ENCODE measurements at places on chromosomes 1 and 21. TPM values are rescaled to one million over a fixed set of nuclear protein-coding genes. Genes with fewer than 3 reads are reported as not detected.

DNA sequence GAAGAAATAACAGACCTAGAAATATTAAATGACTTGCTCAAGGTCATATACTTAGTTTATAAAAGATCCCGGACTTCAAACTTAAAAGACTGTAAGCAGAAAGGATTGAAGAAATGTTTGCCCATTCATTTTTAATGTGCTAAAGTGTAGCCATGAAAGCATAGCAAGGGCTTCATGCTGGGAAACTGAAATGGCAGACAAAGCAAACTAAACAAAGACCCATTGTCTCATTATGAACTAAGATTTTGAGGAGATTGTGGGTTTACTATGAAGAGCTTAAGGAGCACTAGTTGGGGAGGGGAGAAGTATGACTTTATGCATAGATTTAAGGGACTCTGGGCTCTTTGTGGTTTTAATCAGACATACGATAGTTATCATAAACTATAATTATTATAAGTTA, 26.3 kb downstream of the ADAMTS1 start:
- no peak overlapping the region for H3K27ac ChIP-seq
- peaks cover 3% of the 10 kb centered on the region for H3K4me1 ChIP-seq
- no peak for DNase-seq
- H3K27me3 ChIP-seq, result no peaks in the 10 kb centered on the region
- H3K4me3 ChIP-seq, result no peak overlapping the region

GRCh38 chr1:13607002-13607401, 23.4 kb downstream of the PDPN start:
- no peaks in the 10 kb centered on the region for H3K4me1 ChIP-seq
- H3K27me3 ChIP-seq, result no peaks in the 10 kb centered on the region
- H3K36me3 ChIP-seq, result no peaks in the 10 kb centered on the region
- H3K27ac ChIP-seq, result no peak overlapping the region
- DNase-seq, result no peak

DNA sequence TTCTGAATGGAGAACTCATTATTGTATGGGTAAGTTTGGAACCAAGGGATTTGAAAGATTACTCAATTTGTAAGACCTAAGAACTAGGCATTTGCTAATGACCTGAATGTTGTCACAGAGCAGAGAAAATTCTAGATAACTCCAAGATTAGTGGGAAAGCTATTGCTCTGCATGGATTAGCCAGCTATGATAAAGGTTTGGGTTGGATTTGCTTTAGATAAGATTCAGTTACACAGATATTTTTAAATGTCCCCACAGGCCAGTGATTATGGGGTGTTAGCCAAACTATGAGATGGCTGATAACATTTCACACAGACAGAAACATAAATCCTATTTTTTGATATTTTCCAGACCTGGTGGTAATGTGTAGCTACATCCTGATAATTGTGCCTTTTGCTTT, 88.2 kb downstream of the NTPCR start:
- no peaks in the 10 kb centered on the region for H3K4me1 ChIP-seq
- no peaks in the 10 kb centered on the region for H3K36me3 ChIP-seq
- no peak overlapping the region for H3K27ac ChIP-seq
- peak; percentile 16 for DNase-seq

GRCh38 chr1:236524895-236525184, 1.1 kb downstream of the LGALS8 start:
- H3K36me3 ChIP-seq, result no peaks in the 10 kb centered on the region
- peak overlapping the region; percentile 88 for H3K4me3 ChIP-seq
- no peaks in the 10 kb centered on the region for H3K4me1 ChIP-seq
- DNase-seq, result no peak

DNA sequence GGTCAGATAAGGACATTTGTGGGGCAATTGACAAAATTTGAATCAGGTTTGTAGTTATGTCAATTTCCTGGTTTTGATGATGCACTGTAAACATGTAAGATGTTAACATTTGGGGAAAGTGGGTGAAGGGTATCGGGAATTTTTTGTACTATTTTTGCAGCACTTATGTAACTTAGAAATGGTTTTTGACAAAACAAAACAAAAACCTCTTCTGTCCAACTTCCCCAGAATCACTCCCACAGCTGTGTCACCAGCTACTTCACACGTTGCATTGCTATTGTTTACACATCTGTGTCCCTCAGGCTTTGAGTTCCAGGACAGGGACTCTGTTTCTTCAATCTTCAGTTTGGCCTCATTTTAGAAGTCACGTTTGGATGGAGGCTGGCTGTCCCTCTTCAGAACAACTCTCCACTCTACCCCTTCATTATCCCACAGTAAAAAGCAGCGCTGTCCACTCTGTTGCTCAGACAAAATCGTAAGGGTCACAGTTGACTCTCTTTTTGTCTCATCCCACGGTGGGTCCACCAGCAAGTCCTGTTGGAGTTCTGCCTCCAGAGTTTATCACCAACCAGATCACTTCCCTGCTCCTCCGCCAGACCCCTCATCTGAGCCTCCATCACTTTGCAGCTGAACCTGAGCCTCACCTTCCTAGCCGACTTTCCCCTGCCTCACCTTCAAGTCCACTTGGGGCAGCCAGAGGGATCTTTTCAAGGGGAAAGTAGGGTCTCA, 63.2 kb downstream of the NENF start:
- DNase-seq, result no peak
- no peak overlapping the region for H3K27ac ChIP-seq
- peaks cover 7% of the 10 kb centered on the region for H3K27me3 ChIP-seq
- no peaks in the 10 kb centered on the region for H3K36me3 ChIP-seq

GRCh38 chr1:41175546-41175945, 66.6 kb downstream of the SCMH1 start:
- H3K36me3 ChIP-seq, result no peaks in the 10 kb centered on the region
- H3K4me1 ChIP-seq, result no peaks in the 10 kb centered on the region
- H3K4me3 ChIP-seq, result no peak overlapping the region
- no peak overlapping the region for H3K27ac ChIP-seq
- H3K27me3 ChIP-seq, result no peaks in the 10 kb centered on the region
- no peak for DNase-seq

- H3K27ac ChIP-seq, result no peak overlapping the region
- DNase-seq, result no peak
- H3K4me3 ChIP-seq, result no peak overlapping the region
- H3K4me1 ChIP-seq, result no peaks in the 10 kb centered on the region
- H3K27me3 ChIP-seq, result no peaks in the 10 kb centered on the region
- H3K36me3 ChIP-seq, result no peaks in the 10 kb centered on the region
These were observed 242.7 kb upstream of the ADAMTS5 start for GRCh38 chr21:27209546-27209945.

DNA sequence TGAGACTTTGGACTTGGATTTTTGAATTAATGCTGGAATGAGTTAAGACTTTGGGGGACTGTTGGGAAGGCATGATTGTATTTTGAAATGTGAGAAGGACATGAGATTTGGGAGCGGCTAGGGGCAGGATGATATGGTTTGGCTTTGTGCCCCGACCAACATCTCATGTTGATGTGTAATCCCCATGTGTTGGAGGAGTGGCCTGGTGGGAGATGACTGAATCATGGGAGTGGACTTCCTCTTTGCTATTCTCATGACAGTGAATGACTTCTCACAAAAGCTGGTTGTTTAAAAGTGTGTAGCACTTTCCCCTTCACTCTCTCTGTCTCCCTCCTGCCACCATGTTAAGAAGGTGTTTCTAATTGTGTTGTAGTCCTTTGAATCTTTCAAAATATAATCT, 9.3 kb upstream of the PHGDH start:
- no peak overlapping the region for H3K27ac ChIP-seq
- H3K4me1 ChIP-seq, result no peaks in the 10 kb centered on the region
- peak; percentile 51 for DNase-seq
- H3K27me3 ChIP-seq, result no peaks in the 10 kb centered on the region
- no peak overlapping the region for H3K4me3 ChIP-seq

GRCh38 chr21:45253180-45253579, 34.5 kb downstream of the POFUT2 start:
- H3K27ac ChIP-seq, result no peak overlapping the region
- no peak for DNase-seq
- no peak overlapping the region for H3K4me3 ChIP-seq
- no peaks in the 10 kb centered on the region for H3K36me3 ChIP-seq
- H3K4me1 ChIP-seq, result peaks cover 3% of the 10 kb centered on the region

DNA sequence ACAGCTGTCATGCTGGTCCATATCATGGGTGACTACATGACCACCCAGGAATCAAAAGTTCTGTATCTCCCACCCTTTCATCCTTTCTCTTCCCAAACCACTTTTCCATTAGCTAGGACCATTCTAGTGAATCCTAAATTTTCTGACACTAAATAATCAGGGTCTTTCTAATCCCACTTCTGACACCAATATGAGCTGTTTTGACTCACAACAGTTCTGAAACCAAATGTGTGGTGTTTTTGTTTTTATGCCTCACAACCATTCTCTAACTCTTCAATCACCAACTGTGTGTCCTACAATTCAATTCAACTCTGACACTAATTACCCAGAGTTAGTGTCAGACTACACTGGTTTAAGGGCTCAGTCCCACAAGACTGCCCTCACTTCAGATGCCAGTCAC, 63.9 kb downstream of the SMYD2 start:
- H3K4me3 ChIP-seq, result no peak overlapping the region
- H3K36me3 ChIP-seq, result peaks cover 6% of the 10 kb centered on the region
- no peak overlapping the region for H3K27ac ChIP-seq
- H3K27me3 ChIP-seq, result no peaks in the 10 kb centered on the region

IGSF9 gene
- total RNA-seq, result under 0.01 TPM

ANGPTL1 gene
- total RNA-seq, result 4.1 TPM

CASQ2 gene
- total RNA-seq, result not detected
